SJCRH30 (cell line): ENCODE measurements at places on chromosomes 6 and 20. TPM values are rescaled to one million over a fixed set of nuclear protein-coding genes. Genes with fewer than 3 reads are reported as not detected.

DNA sequence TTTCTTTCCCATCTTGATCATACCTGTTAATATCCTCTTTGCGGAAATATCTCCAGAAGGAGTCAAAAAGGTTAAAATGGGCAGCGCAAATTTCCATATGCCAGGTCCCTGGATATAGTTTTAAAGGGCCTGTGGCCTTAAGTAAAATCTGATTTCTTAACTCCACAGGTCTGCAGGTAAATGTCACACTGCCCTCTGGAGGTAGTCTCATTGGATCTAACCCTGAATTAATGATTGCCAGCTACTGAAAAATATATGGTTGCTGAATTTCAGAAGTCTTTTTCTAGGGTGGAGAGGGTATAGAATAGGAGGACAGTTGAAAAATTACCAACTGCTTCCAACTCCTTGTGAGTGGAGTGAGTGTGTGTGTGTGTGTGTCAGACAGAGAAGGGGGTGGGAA, 8.5 kb downstream of the MOXD1 start:
- H3K27ac ChIP-seq, result no peak overlapping the region
- no peaks in the 10 kb centered on the region for H3K36me3 ChIP-seq
- no peak overlapping the region for H3K4me3 ChIP-seq
- peaks cover 3% of the 10 kb centered on the region; the same call in 1 of the 2 replicates for H3K4me1 ChIP-seq
- H3K27me3 ChIP-seq, result no peaks in the 10 kb centered on the region
- DNase-seq, result no peak

- H3K4me3 ChIP-seq, result no peak overlapping the region
- no peaks in the 10 kb centered on the region; the same call in 1 of the 2 replicates for H3K36me3 ChIP-seq
- no peak for DNase-seq
- no peaks in the 10 kb centered on the region for H3K27me3 ChIP-seq
- no peak overlapping the region for H3K27ac ChIP-seq
Measured at GRCh38 chr6:114312931-114313330, 29.9 kb downstream of the HS3ST5 start.

Gene GSTA3
- total RNA-seq, result not detected in 2 replicates

- peaks cover 25% of the 10 kb centered on the region for H3K4me1 ChIP-seq
- no peaks in the 10 kb centered on the region for H3K27me3 ChIP-seq
- no peak for DNase-seq
- H3K36me3 ChIP-seq, result no peaks in the 10 kb centered on the region
- no peak overlapping the region for H3K27ac ChIP-seq
Measured at GRCh38 chr6:125253881-125254280, 47.9 kb downstream of the HDDC2 start.

- H3K27me3 ChIP-seq, result no peaks in the 10 kb centered on the region
- no peak overlapping the region for H3K27ac ChIP-seq
- H3K4me1 ChIP-seq, result peaks cover 9% of the 10 kb centered on the region
- no peak overlapping the region for H3K4me3 ChIP-seq
- no peak for DNase-seq
Measured at GRCh38 chr6:111487661-111488060, 4.6 kb upstream of the REV3L start.

Gene CDH26
- 0.18 and 0.32 TPM in 2 replicates for total RNA-seq

Gene MARCKS
- 152 and 167 TPM in 2 replicates for total RNA-seq

DNA sequence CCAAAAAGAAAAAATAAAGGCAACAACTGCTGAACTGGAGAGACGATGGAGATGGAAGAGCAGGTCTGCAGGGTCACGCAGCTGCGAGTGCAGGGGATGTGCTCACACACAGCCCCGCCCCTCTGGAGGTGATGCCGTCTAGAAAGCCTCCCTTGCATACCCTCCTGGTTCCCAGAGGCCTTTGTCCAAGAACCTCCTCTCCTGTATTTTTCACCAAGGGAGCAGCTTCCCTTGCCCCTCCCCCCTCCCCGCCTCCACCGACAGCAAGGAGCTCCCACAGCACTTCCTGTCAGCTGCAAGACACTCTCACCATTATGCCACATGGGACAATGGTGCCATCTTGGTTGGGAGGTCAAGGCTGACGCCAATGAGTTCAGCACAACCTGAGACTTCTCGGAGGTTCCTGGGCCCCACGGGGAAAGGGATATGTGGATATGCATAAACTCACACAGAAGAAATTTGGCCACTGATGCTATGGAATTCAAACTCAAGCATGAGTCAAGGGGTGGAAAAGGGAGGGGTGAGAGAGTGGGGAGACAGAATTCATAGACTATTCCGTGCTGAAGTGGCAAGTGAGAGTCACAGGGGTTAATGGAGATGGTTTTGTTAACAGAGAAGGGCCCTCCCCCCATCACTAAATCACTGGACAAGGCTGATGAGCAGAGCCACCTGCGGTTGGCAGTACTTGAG, 132.9 kb downstream of the SCML4 start:
- H3K27ac ChIP-seq, result no peak overlapping the region
- no peak overlapping the region for H3K4me3 ChIP-seq
- no peak for DNase-seq
- H3K27me3 ChIP-seq, result no peaks in the 10 kb centered on the region

GRCh38 chr20:14932040-14932439, 594.6 kb upstream of the FLRT3 start:
- peaks cover 5% of the 10 kb centered on the region for H3K4me1 ChIP-seq
- H3K4me3 ChIP-seq, result no peak overlapping the region
- H3K36me3 ChIP-seq, result no peaks in the 10 kb centered on the region

DNA sequence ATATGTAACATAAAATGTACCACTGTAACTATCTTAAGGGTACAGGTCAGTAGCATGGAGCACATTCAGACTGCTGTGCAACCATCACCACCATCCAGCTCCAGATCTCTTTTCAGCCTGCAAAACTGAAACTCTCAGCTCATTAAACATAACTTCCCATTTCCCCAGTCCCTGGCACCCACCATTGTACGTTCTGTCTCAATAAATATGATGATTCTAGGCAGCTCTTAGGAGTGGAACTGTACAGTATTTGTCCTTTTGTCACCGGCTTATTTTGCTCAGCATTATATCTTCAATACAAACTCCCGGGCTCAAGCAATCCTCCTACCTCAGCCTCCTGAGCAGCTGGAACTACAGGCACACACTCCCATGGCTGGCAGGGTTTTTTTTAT, 1.5 kb downstream of the ZC3H12D start:
- no peaks in the 10 kb centered on the region for H3K4me1 ChIP-seq
- no peak for DNase-seq
- H3K27ac ChIP-seq, result no peak overlapping the region
- H3K27me3 ChIP-seq, result no peaks in the 10 kb centered on the region
- no peak overlapping the region for H3K4me3 ChIP-seq

DNA sequence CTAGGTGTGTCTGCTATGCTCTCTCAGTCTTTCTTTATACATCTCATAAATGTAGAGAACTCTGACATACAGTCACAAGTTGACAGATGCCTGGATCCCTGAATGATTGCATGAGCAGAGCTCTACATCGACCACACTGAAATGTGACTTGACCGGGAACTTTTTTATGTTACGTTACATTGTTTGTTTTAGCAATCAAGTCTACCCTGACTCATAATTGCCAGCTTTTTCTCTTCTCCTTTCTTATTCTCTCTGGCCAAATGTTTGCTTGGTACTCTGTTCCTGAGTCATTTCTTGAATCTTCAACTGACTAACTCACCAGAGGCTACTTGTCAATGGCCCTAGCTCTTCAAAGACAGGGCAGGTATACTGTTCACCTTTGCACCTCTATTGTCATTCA, 213.6 kb upstream of the DTNBP1 start:
- DNase-seq, result no peak
- H3K27ac ChIP-seq, result no peak overlapping the region
- peaks cover 40% of the 10 kb centered on the region for H3K4me1 ChIP-seq
- no peaks in the 10 kb centered on the region for H3K36me3 ChIP-seq

Gene TNF
- total RNA-seq, result not detected in 2 replicates

DNA sequence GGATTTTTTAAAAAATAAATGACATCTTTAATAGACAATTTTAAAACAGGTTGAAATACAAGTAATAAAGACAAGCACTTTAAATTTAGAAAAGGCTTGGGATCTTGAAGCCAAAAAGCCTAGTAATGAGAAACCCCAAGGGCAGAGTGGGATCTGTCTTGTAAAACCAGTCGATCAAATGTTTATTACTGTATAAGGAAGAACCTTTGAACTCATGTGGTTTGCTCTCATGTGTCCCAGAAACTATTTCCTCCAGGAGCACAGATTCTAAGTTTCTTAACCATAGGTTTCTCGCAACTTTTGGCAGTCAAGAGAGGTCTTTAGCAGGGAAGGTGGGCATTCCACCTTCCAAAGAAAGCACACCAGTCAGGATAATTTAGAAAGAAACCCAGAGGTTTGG, 541.7 kb upstream of the BTBD3 start:
- no peaks in the 10 kb centered on the region for H3K36me3 ChIP-seq
- no peak for DNase-seq
- H3K4me3 ChIP-seq, result no peak overlapping the region
- H3K27ac ChIP-seq, result no peak overlapping the region
- H3K27me3 ChIP-seq, result no peaks in the 10 kb centered on the region

Gene SLC9A8
- total RNA-seq, result 7.4 and 10.2 TPM in 2 replicates

- no peak overlapping the region for H3K27ac ChIP-seq
- no peak overlapping the region for H3K4me3 ChIP-seq
- no peaks in the 10 kb centered on the region for H3K36me3 ChIP-seq
- no peak for DNase-seq
- peaks cover 4% of the 10 kb centered on the region for H3K27me3 ChIP-seq
Measured at GRCh38 chr20:50715694-50716093, 15.7 kb upstream of the PARD6B start.

DNA sequence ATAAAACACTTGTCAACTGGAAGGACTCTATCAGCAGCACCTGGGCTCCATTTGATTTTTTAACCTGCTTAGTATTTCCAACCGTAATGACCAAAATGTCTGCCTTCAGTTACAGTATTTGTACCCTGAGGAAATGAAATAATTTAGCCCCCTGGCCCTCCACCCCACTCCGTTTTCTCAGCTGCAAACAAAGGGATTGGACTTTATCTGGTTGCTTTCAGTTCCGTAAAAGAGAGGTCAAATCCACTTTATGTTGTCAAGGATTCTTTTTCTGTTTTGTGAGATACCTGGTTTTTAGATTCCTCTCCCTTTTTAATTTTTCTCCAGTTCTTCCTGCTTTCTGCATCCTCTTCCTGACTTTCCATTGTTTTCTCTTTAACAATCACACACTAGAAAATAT, 64.4 kb upstream of the BMP2 start:
- no peaks in the 10 kb centered on the region for H3K27me3 ChIP-seq
- H3K4me3 ChIP-seq, result no peak overlapping the region
- no peak overlapping the region for H3K27ac ChIP-seq
- DNase-seq, result no peak
- H3K36me3 ChIP-seq, result no peaks in the 10 kb centered on the region

- DNase-seq, result no peak
- H3K4me1 ChIP-seq, result peaks cover 10% of the 10 kb centered on the region
- H3K27me3 ChIP-seq, result peaks cover 30% of the 10 kb centered on the region
- no peak overlapping the region for H3K27ac ChIP-seq
- H3K4me3 ChIP-seq, result no peak overlapping the region
Measured at GRCh38 chr20:57481281-57481711, 43.6 kb downstream of the CTCFL start.

Gene PRDM13
- not detected in 2 replicates for total RNA-seq

GRCh38 chr6:117976030-117976651, 69.1 kb downstream of the SLC35F1 start:
- no peak overlapping the region for H3K27ac ChIP-seq
- peak; percentile 71 for DNase-seq
- no peak overlapping the region for H3K4me3 ChIP-seq
- no peaks in the 10 kb centered on the region for H3K4me1 ChIP-seq
- no peaks in the 10 kb centered on the region for H3K36me3 ChIP-seq

DNA sequence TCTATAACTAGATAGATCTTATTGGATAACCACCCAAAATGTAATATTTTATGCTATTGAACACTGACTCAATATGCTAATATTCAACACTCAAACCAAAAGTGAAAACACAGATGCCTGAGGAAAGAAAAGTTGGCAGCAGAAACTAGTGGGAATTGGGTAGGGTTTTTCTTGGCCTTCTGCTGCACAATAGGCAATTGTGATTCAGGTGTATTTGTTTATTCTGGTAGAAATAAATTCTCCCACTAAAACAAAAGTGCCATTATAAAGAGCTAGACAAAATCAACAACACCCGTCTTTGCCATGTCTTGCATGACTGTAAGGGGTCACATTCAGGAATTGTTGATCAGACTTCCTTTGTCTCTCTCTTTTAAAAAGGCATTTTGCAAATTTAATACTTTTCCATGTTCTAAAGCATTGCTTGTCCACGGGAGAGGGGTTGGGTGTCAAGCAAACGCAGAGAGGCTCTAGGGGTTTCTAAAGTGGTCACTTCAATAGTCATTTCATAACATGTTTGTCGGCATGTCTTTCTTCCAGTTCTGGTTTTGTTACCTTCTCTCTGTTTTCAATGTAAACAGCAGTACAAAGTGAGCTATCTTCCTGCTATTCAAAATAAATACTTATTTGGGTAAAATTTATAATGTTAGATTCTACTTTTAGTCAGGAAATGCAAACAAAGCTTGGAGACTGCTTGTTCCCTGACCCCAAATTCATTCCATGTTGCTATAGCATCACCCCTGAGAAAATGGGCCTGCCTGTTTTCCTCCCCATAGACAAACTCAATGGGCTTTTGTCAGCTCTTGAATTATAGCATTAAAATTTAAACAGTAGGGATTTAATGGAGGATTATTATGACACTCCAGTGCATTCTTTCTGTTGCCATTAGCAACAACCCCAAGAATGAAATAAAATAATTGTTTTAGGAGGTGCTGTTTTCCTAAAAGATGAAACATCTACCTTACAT, 217.0 kb upstream of the CCN2 start:
- peak; percentile 26 for DNase-seq
- H3K4me1 ChIP-seq, result peaks cover 5% of the 10 kb centered on the region; the same call in 1 of the 2 replicates
- H3K36me3 ChIP-seq, result no peaks in the 10 kb centered on the region
- no peak overlapping the region for H3K4me3 ChIP-seq

Gene C6orf62
- total RNA-seq, result 50.1 and 51.2 TPM in 2 replicates

Gene LRRN4
- total RNA-seq, result 2.3 and 3.3 TPM in 2 replicates

GRCh38 chr6:167764713-167765479, 61.8 kb upstream of the AFDN start:
- DNase-seq, result no peak
- peaks cover 36% of the 10 kb centered on the region for H3K27me3 ChIP-seq
- no peaks in the 10 kb centered on the region for H3K4me1 ChIP-seq
- no peak overlapping the region for H3K27ac ChIP-seq
- no peaks in the 10 kb centered on the region for H3K36me3 ChIP-seq
- H3K4me3 ChIP-seq, result no peak overlapping the region

- H3K4me1 ChIP-seq, result no peaks in the 10 kb centered on the region
- no peak overlapping the region for H3K27ac ChIP-seq
- DNase-seq, result no peak
- no peaks in the 10 kb centered on the region for H3K27me3 ChIP-seq
Measured at GRCh38 chr6:156556811-156557210, 220.4 kb upstream of the ARID1B start.

DNA sequence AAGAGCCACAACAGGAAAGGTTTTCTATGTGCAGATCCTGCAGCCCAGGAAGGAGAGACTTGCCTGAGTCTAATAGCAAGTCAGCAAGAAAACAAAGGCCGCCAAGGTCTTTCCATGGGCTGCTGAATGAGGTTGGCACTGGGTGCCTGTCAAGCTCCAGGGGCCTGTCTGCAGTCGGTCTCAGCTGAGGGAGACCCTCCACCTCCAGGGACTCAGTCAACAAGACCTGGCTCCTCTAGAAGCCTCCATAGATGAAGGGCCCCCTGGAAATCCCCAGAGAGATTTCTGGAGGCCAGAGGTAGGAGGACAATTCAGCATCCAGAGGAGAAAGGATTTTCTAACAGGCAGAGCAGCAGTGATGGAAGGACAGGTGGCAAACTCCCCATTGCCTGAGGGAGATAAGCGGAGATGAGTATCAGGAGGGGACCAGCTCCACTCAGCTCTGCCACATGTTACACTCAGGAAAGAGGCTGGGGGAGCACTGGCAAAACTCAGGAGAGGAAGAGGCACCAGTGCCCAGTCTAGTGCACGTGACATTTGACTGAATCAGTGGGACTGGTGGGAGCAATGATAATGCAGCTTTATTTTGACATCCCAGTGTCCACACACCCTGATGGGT, 33.5 kb upstream of the FKBP1A start:
- H3K4me1 ChIP-seq, result peaks cover 23% of the 10 kb centered on the region
- no peak overlapping the region for H3K4me3 ChIP-seq
- no peaks in the 10 kb centered on the region for H3K27me3 ChIP-seq
- H3K27ac ChIP-seq, result no peak overlapping the region
- H3K36me3 ChIP-seq, result no peaks in the 10 kb centered on the region
